ENCODE measurements at places on chromosomes 1 and 21.

GRCh38 chr1:26066160-26066559 is 1.3 kb downstream of the TRIM63 start:
- DNase-seq, result no peak

DNA sequence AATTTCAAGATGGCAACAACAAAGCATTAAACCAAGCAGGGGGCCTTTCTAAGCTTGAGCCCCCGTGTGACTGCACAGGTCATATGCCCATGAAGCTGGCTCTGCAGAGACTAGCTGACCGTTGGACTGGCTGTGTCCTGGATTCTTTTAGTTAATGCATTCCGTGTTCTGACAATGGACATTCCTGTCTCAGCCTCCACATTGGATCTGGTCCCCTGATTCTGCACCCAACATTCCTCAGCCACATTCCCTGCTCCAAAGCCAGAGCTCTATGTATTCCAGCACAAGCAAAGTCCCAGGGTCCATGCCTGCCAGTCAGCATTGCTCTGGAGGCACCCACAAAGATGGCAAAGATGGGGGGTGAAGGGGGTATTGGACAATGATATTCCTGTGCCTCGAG is 5.1 kb upstream of the NAV1 start:
- DNase-seq, result no peak

DNA sequence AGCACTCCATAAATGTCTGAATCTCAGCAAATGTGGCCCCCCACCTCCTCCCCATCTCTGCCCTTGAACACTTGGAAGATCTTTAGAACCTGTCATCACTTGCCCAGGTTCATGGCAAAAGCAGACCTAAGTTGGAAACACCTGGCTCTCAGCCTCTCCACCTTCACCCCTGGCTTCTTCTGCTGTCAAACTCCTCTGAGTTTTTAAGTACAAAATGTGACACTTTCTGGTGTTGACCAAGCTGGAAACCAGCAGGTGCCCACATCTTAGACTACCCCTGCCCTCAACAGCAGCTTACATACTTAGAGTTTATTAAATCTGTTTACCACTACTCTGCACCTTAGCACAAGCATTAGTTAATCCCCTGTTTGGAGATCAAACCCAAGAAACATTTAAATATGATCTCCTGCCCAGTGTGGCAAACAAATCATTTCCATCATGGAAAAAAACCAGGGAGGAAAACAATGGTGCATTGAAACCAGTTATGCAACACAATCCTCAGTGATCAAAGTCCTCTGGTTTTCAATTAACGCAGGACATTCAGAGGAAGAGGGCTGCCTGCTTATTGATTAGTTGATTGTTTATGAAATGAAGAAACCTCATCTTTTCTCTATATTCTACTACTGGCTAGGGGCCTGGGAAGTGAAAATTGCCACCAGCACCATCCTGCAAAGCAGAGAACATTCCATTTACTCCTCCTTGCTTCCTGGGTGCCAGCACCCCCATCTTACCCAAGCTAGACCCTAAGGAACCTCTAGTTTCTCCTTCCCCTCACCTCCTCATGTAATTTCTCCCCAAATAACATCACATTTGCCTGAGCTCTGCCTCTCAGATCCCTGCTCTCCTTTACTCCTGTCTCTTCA is 139.4 kb upstream of the RAB4A start:
- no peak for DNase-seq

GRCh38 chr1:90899263-90899662 is 122.6 kb downstream of the ZNF644 start:
- DNase-seq, result no peak

- DNase-seq, result no peak
Observed at GRCh38 chr1:247376659-247377058, 39.3 kb upstream of the NLRP3 start.

GRCh38 chr1:56414728-56415224 is 164.6 kb downstream of the PLPP3 start:
- no peak for DNase-seq

DNA sequence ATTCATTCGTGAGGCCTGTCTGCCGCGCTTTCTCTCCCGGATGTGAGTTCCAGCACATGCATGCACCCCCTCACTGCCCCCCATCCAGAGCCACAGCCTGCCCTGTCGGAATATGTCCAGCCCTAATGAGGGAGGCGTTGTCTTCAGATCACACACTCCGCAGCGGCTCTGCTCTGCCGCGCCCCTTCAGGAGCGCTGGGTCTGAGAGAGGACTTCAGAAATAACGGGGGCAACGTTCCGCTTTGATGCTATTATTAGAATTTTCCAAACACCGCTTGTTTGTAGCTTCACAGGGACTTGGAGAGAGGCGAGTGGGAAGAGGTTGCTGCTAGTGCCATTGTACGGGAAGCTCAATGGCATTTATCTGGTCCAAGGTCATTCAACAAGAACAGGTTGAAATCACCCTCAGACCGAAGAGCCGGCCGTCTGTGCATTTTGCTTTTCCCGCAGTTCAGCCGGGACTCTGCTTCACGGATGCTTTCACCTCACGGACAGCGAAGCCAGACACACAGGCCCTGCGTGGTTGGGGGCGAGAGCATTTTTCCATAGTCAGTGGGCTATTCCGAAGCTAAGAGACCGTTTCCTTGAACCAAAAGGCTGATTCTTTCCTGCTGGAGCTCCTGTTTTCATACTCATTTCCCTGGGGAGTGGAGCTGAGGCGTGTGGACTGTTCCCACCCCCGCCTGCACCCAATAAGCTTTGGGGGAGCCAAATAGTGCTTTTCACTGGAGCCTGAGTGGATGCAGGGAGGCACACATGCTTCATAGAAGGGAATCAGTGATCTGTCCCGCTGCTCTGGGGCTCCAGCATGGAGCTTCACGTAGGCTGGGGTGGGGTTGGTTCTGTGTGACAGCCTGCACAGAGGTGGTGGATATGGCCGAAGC is 69.7 kb downstream of the GALNT2 start:
- no peak for DNase-seq

DNA sequence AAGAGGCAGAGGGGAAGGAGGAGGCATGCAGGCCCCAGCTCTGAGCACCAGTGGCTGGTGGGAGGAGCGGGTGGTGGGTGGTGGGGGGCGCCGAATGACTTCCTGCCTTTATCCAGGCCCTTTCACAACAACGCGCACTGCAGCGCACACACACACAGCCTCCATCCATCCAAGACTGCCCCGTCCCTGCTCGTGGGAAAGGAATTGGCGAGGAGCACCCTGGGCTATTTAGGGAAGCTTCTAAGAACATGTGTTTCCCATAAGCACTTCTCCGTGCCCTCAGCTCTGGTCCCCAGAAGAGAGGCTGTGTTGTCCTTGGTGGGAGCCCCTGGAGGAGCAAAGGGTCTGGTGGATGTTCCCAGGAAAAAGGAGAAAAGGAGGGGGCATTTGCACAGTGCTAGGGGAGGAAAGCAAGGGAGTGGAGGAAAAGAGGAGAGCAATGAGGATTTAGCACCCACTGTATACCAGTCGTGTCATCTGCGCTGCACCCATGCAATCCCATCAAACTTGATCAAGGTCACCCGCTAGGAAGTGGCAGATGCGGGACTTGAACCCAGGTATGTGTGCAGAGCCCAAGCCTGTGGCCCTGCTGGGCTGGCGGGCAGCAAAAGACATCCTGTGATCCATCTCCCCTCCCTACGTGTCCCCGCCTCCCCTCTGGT is 28.1 kb downstream of the EPHA2 start:
- no peak for DNase-seq

DNA sequence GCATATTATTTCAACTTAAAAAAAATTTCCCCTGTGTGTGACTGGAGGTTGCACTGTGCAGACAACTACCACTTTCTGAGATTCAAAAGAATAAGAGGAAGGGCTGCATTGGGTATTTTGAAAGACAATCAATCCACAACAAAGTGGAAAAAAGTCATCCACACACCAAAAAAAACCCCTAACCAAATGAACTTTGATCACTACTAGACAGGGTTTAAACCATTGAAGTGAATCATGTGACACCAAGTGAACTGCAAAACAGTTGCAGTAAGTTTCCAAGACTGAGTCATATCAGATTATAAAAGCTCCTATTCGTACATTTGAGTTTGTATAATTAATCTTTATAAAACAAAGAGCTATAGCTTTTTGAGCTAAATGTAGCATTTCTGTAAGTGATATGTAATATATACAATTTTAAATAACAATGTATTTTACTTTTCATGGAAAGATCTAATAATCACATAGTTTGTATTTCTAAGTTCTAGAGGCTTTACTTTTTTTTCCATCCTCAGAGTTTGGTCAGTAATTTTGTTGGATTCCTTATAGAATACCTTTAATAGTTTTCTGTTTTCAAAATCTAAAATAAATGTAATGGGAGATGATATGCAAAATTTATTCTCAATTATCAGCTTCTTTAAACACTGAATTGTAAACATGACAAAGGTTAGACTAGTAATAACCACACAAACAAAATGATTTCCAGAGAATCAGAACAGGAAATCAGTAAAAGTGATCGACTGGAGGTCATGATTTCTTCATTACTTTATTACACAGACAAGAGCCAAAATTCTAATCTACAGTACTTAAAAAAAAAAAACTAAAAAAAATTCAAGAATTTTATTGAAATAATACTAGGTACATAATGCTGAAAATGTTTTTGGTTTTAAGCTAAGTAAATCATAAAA is 50.5 kb upstream of the GFI1 start:
- no peak for DNase-seq

GRCh38 chr1:110384581-110385321 is 6.1 kb downstream of the SLC16A4 start:
- DNase-seq, result no peak

GRCh38 chr1:219264561-219264960 is 90.9 kb downstream of the LYPLAL1 start:
- DNase-seq, result no peak

- no peak for DNase-seq
Observed at GRCh38 chr1:90558126-90558525, 159.0 kb downstream of the BARHL2 start.

- DNase-seq, result no peak
Observed at GRCh38 chr21:41623945-41624344, 116.0 kb upstream of the TMPRSS2 start.

DNA sequence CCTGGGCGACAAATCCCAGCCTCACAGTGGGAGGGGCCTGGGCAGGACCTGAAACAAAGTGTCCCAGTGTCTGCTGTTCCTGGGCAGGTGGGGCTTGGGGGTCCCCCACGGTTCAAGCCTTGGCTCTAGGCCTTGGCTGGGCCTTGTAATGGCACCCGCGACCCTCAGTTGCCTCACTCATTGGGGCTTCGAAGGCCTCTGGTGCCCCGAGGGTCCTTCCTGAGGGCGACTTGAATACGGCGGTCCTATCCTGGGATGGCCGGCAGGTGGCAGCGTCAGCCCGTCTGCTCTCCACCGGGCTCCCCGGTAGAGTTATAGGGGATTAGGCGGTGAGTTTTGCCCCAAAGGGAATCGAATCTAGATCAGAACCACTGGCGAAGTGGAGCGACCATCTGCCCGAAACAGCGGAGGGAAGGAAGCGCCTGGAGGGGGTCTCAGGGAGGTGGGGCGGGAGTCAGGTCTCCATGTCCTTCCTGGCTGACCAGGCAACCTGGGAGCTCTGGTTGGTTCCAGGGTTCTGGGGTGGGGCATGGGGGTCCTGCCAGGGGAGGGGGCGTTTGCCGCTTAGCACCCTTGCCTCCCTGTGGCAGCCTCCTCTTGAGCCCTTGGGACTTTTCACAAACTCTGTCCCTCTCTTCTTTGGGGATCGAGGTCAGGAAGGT is 2.1 kb upstream of the PEX10 start:
- DNase-seq, result peak; percentile 69

GRCh38 chr1:34279971-34280370 is 103.3 kb downstream of the C1orf94 start:
- DNase-seq, result no peak

DNA sequence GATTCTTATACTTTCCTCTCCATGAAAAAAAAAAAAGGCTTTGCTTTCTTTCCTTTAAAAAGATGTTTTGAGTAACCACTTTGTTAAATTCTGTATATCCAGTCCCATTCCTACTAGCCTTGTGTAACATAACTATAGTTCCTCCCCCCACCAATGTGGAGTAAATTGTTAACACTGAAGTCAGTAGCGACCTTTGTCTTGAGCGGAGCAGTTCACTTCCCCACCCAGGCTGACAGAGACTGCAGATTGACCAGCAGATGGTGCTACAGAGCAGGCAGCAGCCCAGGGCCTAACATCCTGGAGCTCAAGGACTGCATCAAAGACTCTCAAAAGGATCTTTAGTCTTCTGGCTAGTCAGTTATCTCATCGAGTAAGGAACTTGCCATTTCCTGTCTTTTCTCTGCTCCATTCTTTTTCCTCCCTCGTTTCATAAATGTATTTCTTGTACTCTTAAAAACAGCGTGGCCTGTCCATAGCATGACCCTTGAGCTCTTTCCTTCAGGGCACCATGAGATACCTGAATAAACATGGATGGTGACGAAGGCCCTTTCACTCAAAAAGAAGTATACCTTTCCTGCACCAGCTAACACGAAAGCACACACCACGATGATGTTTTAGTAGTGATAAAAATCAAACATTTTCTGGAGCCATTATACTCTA is 503.5 kb upstream of the PKN2 start:
- no peak for DNase-seq

- DNase-seq, result no peak
Observed at GRCh38 chr1:54975356-54976108, 4.9 kb upstream of the TMEM61 start.

DNA sequence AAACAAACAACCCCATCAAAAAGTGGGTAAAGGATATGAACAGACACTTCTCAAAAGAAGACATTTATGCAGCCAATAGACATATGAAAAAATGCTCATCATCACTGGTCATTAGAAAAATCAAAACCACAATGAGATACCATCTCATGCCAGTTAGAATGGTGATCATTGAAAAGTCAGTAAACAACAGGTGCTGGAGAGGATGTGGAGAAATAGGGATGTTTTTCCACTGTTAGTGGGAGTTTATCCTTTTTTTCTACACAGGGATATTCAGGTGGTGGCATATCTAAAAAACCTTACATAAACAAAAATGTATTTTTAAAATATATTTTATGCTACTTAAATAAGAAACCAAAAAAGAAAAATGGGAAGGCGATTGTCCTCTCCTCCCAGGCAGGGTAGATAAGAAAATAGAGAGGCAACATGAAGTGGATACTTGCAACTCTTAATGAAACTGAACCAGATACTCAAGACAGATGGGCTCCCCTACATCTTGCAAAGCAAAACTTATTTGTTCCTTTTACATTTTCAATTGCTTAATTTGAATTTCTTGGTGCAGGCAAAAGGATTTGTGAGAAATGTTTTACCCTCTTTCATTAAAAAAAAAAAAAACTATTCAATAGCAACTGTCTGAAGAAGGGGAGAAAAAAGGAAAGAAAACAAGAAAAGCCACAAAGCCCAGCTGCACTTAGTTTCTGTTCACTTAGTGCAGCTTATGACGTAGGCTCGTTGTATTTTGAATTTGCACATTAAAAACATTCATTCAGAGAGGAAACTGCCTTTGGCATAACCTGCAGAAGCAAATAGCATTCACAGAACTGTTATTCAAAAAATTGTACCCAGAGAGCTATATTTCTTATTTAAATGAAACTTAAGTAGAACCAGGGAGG is 36.9 kb upstream of the RGS1 start:
- no peak for DNase-seq

DNA sequence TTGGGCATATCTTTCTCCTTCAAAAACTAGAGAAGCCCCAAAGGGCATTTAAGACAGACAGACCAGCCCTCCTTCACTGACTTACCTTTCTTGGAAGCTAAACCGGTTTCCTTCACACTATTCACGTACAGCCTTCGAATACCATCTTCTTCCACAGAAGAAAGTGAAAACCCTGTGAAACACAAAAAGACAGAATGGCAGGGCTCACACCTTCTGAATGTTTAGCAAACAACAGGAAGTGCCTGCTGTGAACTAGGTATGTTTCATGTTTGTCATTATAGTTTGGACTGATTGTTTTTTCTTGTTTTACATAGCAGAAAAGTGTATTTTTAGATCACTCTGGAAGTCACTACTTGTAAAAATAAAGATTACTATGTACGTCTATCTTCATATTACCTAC is 148.6 kb upstream of the KRTAP19-8 start:
- DNase-seq, result no peak

- DNase-seq, result no peak
Observed at GRCh38 chr1:18192974-18193373, 85.4 kb downstream of the IGSF21 start.

Data from activated CD4-positive, CD25-positive, alpha-beta regulatory T cell (primary cell).